Activated CD4-positive, alpha-beta T cell treated with anti-CD3 and anti-CD28 coated beads, Interleukin-2, Interleukin-6, amounts not matched to agents 100 ng/mL and 50 ng/mL, durations not matched to agents 16 hours and 8 hours (primary cell): ENCODE measurements at places on chromosomes 2 and 18.

- DNase-seq = peak; percentile 78
These were observed 127.3 kb downstream of the PRKCE start for GRCh38 chr2:45778720-45779171.

DNA sequence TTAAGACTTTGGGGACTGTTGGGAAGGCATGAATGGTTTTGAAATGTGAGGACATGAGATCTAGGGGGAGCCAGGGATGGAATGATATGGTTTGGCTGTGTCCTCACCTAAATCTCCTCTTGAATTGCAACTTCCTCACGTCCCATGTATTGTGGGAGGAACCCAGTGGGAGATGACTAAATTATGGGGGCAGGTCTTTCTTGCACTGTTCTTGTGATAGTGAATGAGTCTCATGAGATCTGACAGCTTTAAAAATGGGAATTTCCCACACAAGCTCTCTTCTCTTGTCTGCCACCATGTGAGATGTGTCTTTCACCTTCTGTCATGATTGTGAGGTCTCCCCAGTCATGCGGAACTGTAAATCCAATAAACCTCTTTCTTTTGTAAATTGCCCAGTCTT, 11.5 kb upstream of the MBP start:
- no peak for DNase-seq

DNA sequence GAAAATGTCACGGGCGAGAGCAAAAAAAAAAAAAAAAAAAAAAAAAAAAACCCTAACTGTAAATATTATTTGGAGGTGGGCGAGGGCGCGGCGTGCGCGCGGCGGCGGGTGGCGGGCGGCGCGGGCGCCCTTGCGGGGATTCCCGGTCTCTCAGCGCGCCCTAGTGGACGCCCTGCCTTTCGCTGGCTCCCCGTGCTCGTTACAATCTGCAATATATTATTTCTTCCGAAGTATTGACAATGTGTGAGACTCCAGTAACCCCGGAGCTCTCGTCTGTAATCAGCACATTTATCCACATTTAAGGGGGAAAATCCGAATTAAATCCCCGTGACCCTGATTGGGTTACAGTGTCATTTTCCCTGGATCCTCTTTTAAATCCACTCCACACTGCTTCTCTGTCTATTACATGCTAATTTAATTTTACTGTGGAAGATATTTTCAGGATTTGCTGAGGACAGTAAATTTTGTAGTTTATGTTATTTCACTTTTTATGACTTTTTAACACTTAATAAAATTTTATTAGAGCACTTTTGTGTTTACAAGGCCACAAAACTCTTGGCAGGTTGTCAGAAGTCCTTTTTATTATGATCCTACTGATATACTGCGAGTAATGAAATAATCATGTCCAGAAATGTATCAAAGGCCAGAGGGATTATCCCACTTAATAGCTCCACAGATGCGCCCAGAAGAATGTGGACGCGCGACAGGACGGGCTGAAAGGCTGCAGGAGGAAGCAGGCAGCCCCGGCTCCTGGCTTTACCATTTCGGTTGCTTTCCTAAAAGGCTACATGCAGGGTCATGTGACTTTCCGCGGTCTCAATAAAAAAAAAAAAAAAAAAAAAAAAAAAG, 369.1 kb downstream of the MTX2 start:
- DNase-seq = peak; percentile 70

- DNase-seq = no peak
These were observed 115.7 kb downstream of the VIT start for GRCh38 chr2:36812196-36812595.

DNA sequence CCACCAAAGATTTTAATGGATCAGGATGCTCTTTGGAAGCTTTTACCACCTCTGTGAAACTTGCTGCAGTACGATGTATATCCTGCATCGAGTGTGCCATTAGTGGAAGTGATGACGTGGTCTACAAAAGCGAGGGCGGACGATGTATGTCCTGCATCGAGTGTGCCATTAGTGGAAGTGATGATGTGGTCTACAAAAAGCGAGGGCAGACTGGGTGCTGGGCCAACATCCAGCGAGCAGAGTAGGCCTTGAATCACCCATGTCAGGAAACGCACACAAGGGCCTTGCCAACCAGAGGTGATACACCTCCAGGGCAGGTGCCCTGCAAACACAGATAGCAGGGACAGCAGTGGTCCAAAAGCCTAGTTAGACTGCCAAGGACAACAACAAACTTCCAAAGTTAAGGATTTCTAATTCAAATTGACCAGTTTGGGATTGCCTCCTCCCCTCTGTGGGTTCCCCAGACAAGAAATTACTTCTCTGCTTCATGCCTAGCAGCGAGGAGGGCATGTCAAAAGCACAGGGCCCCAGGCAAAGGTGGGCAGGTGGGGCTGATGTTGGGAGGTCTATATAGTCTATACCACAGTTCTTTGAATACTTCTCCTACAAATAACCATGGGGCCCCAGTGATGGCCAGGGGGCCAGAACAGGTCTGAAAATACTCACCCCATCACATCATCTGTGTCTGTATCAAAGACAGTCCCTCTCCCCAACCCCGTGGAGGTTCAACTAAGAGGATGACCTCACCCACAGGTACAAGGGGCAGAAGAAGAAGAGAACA, 70.2 kb downstream of the ADD2 start:
- DNase-seq = no peak

DNA sequence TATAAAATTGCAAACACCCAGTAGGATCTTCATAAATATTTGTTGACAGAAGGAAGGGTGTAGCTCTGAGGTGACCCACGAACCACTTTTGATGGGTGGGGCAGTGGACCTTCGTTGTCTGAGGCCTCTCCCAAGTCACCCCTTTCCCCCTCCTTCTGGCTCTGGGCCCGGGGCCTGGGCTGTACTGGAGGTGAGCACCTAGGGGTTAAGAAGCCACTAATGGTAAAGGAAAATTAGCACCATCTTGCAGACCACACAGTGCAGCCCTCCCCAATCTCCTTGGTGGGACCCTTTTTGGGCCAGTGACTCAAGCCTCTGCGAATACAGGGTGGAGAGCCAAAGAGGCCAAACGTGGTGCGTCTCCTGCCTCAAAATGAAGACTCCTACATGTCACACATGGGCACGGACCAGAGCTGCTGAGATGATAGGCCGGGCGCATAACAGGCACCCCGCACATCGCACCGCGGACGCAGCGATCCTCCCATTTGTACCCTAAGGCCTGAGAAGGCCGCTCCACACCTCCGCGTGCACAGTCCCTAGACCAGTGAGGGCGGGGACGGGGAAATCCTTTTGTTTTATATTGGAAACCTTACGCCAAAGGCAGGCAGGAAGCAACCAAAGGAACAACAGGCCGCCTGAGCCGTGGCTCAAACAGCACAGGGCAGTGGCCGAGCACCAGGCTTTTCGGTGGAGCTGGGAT, 31.9 kb upstream of the ATP6V1B1 start:
- DNase-seq = no peak

DNA sequence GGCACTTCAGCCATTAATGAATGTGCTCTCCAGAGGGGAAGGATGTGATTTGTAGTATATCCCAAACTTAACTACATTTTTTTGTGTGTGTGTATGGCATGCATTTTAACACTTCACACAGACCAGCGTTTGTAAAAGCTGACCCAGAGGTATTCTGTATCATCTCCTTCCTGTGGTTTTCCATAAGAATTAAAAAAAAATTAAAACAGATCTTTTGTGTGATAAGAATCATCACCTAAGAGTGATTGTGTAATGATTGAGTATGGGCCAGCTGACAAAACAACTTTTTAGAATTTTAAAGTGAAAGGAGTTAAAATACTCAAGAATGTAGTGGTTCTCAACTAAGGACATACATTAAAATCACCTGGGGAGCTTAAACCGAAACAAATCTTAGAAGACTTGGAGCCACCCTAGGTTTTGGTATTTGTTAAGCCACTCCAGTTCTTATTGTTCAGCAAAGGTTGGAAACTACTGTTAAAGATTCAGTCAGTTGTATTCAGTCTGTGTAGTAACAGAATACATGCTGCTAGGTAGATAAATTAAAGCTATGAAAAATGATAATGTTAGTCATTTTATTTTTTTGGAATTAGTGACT, 120.1 kb downstream of the HAUS1 start:
- DNase-seq = no peak

DNA sequence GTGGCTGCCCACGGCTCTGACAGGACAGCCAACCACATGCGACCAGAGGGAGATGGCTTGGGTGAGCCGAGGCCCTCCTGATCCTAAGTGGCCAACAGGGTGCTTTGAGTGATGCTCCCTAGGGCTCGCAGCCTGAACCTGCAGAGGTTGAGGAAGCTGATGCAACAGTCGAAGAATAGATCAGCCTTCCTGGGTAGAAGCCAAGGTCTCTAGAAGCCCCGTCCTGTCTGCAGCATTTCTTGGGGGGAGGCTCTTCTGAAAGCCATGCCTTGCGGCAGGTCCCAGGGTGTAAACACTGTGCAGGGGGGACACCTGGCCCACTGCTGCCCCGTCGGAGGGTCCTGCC, 136.4 kb downstream of the HDAC4 start:
- DNase-seq = peak; percentile 78

- peak; percentile 64 for DNase-seq
These were observed 31.2 kb downstream of the GLS start for GRCh38 chr2:190911813-190912212.

DNA sequence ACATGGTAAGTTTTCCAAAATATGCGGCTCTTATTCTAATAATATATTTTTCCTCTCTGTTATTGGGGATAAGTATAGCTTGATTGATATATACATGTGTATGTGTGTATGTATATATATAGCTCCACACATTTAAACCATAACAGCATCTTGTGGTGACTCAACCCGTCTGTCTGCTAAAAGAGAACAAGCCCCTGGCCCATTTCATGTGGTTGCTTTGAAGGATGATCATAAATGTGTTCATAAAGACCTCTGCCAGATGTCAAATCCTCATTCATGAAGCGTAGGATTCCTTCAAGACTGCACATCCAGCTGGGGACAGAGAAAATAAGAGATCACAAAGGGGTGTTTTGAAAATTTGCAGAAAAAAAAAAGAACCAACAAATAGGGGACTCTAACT, 79.3 kb downstream of the RHOB start:
- no peak for DNase-seq

DNA sequence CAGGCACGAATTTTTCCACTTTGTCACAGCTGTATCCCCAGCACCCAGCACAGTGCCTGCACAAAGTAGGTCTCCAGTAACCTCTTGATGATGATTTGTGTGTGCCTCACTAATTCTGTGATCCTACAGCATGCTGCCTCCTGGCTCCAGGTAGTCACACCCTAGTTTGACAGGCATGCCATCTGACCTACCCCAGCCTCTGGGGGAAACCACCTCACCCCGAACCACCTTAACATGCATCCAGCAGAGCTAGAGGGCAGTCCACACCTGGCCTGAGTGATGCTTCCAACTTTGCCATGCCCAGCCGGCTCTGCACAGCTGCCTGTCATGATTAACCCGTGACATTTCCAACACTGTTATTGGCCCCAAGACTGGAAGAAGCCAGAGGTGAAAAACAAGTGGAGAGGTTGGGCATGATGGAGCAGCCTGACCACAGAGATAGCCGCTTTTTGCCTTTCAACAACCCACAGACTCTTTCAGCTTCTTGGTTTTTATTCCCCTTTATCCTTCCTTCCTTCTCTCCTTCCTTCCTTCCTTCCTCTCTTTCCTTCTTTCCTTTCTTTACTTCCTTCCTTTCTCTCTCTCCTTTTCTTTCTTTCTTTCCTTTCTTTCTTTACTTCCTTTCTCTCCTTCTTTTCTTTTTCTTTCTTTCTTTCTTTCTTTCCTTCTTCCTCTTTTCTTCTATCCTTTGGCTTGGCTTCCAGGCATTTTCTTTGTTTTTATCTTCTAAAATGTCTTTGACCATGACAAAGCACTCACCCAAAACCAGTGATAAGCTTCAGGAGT, 294.4 kb upstream of the SIX2 start:
- no peak for DNase-seq

GRCh38 chr2:101985101-101985792, 6.5 kb upstream of the IL1R2 start:
- no peak for DNase-seq

GRCh38 chr2:65031341-65032018, 24.7 kb upstream of the CEP68 start:
- DNase-seq = no peak

DNA sequence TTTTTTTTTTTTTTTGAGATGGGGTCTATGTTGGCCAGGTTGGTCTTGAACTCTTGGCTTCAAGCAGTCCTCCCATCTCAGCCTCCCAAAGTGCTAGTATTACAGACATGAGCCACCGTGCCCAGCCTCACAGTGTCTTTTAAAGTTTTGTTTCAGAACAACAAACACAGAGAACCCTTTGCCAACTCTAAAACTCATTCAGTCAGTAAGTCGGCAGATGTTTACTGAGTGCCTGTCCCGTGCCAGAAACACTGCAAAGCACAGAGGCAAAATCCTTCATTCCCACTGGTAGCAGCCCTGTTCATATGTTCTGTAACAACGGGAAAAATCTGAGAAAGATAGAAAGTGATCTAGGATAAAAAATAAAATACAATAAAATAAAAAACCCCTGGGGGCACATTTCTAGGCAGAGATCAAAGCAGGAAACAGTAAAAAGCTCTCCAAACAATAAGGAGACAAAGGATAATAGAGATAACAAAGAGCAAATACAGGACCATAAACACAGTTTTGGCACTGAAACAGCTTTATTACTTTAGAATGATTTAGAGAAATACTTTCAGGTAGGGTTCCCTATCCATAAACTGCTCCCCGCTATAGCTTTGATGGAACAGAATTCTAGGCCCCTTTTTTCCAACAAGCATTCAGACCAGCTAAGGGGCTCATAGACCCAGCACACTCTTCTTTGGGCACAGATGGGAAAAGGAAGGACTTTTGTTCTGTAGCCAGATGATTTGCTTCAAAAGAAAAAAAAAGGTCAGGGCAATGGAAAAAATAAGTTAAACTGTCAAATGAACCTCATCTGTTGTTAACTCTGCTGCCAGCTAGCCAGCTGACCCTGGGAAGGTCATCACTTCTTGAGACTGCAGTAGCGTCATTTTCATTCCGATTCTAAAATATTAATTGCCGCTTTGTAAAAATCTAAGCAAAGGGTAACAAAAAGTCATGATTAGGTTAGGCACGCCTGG, 212.3 kb downstream of the CDH20 start:
- DNase-seq = no peak

GRCh38 chr2:25368660-25369059, 26.9 kb upstream of the DNMT3A start:
- no peak for DNase-seq

- DNase-seq = no peak
These were observed 77.8 kb downstream of the NCKAP5 start for GRCh38 chr2:133490411-133490980.

- no peak for DNase-seq
These were observed 326.4 kb downstream of the SMAD2 start for GRCh38 chr18:47604021-47604420.

DNA sequence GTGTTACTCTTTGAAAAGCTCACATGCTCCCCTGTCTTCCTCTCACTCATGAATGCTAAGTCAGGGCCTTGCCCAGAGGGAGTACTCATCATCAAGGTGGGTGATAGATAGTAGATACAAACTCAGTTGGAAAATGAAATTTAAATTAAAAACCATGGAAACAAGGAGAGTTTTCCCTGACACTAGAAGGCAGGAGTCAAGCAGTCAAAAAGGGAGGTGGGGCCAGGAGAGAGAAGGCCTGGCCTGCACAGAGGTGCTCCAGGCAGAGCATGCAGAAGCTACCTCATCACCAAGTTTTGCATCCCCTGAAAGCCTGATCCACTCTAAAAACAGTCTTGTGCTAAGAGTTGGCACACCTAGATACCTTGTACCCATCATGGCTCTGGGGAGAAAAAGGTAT, 143.7 kb downstream of the MYO5B start:
- DNase-seq = no peak
